Ascending aorta (tissue), 2 donors: ENCODE measurements at places on chromosomes 6 and 20. TPM values are rescaled to one million over a fixed set of nuclear protein-coding genes. Genes with fewer than 3 reads are reported as not detected.

GRCh38 chr20:44689809-44690208 lies 25.4 kb upstream of the CCN5 start:
- no peak overlapping the region for H3K4me3 ChIP-seq
- no peaks in the 10 kb centered on the region for H3K36me3 ChIP-seq
- peaks cover 9% of the 10 kb centered on the region for H3K4me1 ChIP-seq
- DNase-seq = no peak
- H3K27me3 ChIP-seq = no peaks in the 10 kb centered on the region

DNA sequence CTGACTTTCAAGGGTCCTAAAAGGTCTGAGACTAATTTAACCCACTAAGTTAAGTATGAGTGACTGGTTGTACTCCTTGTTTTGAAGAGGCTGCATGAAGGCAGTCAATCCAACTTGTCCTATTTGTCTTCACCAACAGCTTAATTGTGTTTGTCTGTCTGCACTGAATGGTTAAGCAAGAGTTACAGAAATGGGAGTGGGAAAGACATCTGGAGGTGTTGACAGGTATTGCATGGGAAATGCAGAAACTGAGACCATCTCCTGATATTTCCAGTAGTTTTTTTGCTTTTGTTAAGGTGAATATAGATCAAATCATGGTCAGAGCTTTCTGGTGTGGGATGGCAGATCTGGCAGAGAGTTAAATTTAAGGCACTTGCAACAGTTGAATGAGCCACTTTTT lies 6.5 kb downstream of the FUT9 start:
- H3K36me3 ChIP-seq = no peaks in the 10 kb centered on the region
- no peak for DNase-seq
- no peak overlapping the region for H3K4me3 ChIP-seq
- H3K4me1 ChIP-seq = no peaks in the 10 kb centered on the region

DNA sequence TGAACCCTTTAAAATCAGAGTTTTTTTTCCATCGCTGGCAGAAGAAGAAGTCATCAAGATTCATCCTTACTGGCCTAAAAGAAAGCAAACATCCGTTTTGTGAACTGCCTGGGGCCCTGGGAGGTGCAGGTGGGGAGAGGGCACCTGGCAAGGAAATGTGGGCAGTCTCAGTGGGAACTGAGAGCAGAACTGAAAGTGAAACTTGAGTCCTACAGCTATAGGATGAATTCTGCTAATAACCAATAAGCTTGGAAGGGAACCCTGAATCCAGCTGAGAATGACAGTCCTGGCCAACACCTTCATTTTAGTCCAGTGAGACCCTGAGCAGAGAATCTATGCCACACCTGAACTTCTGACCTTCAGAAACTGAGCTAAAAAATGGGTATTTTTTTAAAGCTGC lies 130.1 kb upstream of the ASCC3 start:
- H3K27ac ChIP-seq = no peak overlapping the region
- no peak overlapping the region for H3K4me3 ChIP-seq
- no peaks in the 10 kb centered on the region for H3K27me3 ChIP-seq
- no peaks in the 10 kb centered on the region for H3K4me1 ChIP-seq

- peaks cover 5% of the 10 kb centered on the region for H3K27me3 ChIP-seq
- no peak overlapping the region for H3K4me3 ChIP-seq
- no peak overlapping the region for H3K27ac ChIP-seq
- no peaks in the 10 kb centered on the region for H3K36me3 ChIP-seq
- H3K4me1 ChIP-seq = peaks cover 10% of the 10 kb centered on the region
Measured at GRCh38 chr6:150145830-150146229, 3.0 kb downstream of the PPP1R14C start.

DNA sequence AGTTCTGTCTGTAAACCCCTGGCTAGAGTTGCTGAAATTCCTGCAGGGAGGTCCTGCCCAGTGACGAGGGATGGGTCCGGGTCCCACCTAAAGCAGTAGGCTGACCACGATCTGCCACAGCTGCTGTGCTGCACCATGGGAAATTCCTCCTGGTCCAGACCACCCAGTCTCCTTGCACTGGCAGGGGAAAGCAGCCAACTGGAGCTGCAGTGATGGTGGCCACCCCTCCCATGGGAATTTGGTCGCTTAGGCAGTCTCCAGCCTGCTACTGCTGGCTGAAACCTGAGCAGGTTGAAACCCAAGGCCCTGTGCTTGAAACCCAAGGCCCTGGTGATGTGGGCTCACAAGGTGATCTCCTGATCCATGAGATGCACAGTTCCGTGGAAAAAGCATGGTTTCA lies 23.9 kb upstream of the MOXD1 start:
- no peak overlapping the region for H3K27ac ChIP-seq
- DNase-seq = no peak
- no peak overlapping the region for H3K4me3 ChIP-seq
- H3K36me3 ChIP-seq = no peaks in the 10 kb centered on the region

- H3K27me3 ChIP-seq = no peaks in the 10 kb centered on the region
- no peaks in the 10 kb centered on the region for H3K4me1 ChIP-seq
- H3K27ac ChIP-seq = no peak overlapping the region
- no peak for DNase-seq
- H3K36me3 ChIP-seq = no peaks in the 10 kb centered on the region
Measured at GRCh38 chr6:170505306-170505705, 47.8 kb downstream of the PSMB1 start.

The HDGFL1 gene
- total RNA-seq = not detected

The WFDC12 gene
- total RNA-seq = not detected
